ENCODE measurements at places on chromosomes 4 and X.

DNA sequence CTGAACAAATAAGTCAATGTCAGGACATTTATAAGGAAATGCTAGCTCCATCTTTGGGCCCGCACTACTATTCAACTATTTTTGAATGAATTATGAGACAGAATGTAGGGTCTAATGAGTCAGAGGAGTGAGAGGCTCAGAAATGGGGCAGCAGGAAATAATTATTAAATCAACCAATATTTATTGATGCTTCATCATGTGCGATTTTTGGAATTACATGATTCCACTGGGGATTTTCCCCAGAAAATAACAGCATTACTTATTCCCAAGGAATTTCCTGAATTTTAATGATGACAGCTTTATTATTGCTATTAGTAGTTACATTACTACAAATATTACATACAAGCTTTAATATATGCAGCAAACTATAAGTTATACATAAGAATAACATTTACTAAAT, 49.3 kb upstream of the PHF8 start:
- no peak for DNase-seq

DNA sequence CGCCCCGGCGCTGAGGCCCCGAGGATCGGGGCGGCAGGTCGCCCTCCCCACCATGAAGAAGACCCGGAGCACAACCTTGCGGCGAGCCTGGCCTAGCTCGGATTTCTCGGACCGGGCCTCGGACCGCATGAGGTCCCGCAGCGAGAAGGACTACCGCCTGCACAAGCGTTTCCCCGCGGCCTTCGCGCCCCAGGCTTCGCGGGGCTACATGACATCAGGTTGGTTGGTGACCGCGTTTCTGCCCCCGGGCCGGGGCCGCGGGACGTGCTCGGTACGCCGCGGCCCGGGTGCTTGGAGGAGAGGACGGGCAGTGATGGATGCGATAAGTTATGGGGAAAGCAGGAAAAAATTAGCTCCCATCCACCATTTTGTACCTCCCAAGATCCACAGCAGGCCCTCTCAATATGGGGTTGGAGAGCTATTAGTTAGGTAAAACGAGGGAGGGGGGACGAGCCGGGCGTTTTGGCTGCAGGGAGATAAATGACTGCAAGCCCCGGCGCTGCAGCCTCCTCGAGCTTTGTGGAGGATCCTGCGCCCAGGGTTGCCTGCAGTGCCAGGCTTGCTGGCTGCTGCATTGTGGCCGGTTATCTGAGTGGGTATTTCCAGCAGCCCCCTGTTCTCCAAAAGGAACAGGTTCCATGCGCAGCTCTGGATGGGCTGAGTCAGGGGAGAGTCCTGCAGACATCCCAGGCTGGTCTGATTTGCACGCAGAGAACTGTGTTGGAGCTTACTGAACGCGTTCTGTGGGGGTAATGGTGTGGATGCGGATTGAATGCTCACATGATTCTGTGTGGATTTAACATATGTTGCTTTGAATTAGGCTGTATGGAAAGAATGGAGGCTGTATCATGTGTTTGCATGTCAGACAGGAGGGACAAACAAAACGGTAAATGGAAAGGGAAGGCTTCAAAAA, 1.9 kb downstream of the STOX2 start:
- DNase-seq: no peak

GRCh38 chr4:5553801-5554200, 154.6 kb downstream of the EVC2 start:
- DNase-seq: no peak

- peak; percentile 20 for DNase-seq
Measured at GRCh38 chr4:113687067-113687718, 74.3 kb downstream of the CAMK2D start.

GRCh38 chr4:140903522-140904475, 147.6 kb upstream of the TBC1D9 start:
- DNase-seq: no peak

DNA sequence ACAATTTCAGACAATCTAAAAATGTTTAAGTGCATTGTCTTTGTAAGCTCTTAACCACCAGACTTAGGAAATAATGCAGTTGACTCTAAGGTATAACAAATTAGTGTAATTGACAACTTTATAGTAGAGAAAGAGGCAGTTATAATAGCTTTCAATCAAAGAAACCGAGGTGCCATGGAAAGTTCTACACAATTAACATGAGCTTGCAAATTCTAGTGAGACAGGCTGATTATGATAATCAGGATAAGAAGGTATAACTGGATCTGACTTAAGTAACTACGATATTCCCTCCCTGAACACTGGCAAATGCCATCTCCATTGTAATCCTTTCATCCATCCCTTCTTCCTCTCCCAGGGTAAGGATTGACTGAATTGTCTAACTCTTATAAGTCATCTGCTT, 11.4 kb upstream of the KLHL5 start:
- no peak for DNase-seq

DNA sequence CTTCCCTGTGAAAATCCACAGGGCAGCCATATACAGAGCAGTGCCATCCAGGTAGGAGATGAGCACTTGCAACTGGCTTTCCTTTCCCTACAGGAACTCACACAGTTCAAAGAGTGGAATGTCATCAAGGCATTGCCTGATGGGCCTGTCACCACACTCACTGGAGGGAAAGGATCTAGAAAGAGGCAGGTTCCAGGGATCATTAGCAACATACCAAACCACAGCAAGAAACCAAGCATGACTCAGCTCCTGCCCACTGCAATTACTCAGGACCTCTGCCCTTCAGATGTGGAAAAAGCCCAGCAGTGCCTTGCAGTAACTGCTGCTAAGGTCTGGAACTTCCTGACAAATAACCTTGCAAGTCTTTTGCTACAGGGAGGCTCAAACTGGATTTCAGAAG, 101.2 kb downstream of the ZNF674 start:
- peak; percentile 91 for DNase-seq

DNA sequence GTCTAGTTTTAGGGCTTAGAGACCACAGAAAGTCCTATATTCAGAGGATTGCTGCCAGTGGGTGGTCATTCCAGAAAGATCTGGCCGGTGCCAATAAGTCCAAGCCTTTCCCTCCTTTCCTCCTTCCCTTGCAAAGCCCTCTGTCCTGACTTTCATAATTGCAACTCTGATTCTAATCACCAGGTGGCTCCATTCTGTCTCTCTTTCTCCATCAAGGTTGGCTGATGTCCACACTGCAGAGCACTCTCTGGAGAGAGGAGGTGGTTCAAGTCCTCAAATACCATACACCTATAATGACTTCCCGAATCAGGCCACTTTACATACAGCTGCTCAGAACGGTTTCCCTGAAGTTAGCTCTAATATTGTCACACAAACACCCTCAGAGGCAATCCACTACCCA, 22.4 kb upstream of the ARMCX4 start:
- DNase-seq: no peak

DNA sequence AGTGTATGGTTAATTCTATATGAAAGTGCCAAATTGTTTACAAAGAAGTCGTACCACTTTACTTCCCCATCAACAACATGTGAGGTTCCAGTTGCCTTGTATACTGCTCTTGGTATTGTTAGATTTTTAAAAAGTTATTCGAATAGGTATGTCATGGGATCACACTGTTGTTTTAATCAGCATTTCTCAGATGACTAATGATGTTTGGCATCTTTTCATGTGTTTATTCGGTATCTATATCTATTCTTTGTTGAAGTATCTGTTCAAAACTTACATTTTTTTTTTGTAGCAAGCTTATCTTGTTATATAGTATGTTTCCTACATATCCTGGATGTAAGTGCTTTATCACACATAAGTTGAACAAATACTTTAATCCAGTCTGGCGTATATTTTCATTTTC, 99.4 kb upstream of the MAB21L2 start:
- DNase-seq: no peak

DNA sequence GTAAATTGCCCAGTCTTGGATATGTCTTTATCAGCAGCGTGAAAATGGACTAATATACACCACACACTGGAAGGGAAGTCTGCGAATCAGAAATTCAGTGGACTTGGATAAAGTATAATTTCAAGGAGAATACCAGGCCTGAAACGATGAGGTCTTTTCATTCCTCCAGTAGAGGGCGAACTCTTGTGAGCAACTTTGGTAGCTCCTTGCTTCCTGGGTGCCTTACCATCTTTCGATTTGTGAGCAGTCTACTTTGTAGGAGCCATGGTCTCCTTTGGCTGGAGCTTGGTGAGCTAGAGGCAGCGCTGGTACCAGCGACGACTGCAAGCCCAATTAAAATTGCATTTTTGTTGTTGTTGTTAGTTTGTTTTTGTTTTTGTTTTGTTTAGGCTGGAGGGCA, 791.9 kb downstream of the FAT4 start:
- DNase-seq: no peak

GRCh38 chrX:113726009-113726408, 857.9 kb upstream of the HTR2C start:
- no peak for DNase-seq

- no peak for DNase-seq
Measured at GRCh38 chrX:133590703-133591505, 175.6 kb upstream of the GPC4 start.

- DNase-seq: no peak
Measured at GRCh38 chr4:184102488-184102887, 115.2 kb downstream of the ENPP6 start.

- DNase-seq: no peak
Measured at GRCh38 chr4:140790171-140790570, 34.0 kb upstream of the TBC1D9 start.

DNA sequence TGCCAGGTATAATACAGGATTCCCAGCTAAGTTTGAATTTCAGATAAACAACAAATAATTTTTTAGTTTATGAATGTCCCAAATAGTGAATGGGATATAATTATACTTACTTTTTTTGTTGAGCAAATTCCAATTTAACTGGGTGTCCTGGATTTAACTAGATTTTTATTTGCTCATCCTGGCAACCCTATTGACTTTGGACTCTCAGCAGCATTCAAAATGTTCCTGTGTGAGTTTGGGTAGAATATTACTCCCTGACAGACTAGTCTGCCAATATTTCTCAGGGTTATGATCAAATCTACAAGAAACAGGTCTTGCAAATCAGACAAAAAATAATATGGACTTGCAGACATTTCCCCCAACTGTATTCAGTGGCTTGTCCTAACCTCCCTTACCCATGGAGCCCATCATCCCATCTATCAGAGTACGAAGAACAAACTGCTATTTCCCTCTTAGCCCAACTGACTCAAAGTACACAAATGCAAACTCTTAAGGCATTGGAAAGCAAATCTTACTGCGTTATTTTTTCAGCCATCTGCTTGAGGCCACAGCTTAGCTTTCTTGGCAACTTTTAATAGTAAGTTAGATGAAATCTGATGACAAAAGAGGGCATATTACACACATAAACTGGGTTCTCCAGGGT, 20.7 kb downstream of the SETD7 start:
- DNase-seq: no peak

DNA sequence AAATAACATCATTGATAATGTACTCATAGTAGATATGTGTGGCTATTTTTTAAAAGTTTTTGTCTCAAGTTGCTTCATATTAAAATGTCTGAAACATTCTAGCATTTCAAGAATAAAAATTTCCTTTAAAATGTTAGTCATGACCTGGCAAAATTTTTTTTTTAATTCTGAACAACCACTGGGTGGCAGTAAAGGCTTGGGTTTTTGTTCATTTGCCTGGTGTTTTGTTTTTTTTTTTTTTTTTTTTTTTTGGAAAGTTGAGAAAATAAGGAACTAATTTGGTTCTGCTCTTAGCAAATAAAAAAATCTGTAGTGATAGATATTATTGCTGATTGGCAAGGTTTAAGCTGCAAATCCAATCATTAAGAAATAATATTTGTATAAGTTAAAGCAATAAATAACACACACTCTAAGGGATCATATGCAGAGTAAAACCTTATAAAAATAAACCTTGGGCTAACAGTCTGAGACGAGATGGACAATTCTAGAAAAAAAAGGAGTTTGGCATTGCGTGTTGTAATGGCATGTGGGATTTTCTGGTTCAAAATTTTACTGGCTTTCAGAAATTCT, 81.4 kb downstream of the CEP44 start:
- peak; percentile 6 for DNase-seq

DNA sequence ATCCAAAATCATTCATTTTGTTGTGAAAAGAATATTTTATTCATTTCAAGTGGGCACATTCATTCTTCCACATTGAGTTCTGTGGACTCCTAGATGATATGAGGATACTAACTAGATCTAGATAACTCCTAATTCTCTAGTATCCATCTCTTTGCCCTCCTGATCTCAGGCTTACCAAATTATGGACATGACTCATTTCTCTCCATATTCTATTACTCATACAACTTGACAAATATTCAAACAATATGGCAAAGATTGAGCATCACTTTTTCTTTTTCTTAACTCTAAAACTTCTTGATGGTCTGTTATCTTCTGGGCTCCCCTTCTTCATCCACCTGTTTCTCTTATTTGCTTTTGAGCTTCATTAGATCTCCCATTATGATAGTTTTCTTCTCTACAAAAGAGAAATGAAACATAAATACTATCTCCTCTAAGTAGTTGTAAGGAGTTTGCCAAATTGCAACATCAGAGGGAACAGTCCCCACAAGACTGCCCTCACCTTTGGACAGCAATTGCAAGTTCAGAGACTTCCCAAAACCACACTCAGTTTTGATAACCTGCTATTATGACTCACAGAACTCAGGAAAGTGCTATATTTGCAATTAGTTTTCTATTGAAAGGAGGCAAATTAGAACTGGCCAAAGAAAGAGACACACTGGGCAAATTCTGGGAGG, 422.9 kb downstream of the SPRY1 start:
- DNase-seq: no peak

GRCh38 chrX:72685018-72685417, 29.1 kb downstream of the PHKA1 start:
- DNase-seq: no peak

DNA sequence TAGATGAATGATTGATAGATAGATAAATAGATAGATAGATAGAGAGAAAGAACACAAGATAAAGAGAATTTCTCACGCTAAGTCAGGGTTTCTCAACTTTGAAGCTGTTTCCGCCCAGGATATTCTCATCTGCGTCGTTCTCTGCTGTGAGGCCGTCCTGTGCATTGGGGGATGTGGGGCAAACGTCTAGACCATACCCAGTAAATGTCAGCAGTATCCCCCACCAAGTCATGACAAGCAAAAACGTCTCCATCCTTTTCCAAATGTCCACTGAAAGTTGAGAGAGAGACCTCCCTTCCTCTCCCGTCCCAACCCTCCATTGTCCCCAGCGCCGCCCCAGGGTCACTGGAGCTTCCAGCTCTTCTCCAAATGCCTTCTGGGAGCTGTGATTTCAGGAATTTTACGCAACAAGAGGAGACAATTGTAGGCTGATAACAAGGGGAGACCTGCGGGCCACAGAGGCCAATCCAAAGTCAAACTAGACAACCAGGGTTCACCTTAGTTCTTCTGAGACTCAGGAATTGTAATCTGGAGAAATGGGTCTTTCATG, 8.9 kb upstream of the CRLF2 start:
- DNase-seq: no peak

DNA sequence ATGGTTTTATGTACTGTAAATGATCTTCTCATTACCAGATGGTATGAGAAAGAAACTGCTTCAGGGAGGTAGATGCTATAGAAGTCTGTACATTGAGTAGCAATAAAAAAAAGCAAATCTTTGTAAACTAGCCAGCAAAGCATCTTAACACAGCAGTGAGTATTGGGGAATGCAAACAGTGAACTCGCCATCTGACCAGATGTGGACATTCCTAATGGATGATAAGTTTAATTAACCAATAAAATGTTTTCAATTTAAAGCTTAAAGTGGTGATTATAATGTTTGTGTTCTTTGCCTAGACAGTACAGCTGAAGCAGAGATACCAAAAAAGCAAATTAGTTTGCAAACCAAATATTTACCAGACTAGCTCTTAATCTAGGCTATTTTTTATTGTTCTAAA, 1144.2 kb downstream of the FAT4 start:
- no peak for DNase-seq

- no peak for DNase-seq
Measured at GRCh38 chr4:34723605-34724004, 1520.7 kb downstream of the ARAP2 start.

- DNase-seq: no peak
Measured at GRCh38 chrX:19789782-19790181, 97.6 kb downstream of the SH3KBP1 start.

All from RCC 7860 (cell line).